ENCODE measurements at places on chromosomes 5 and 9. TPM values are rescaled to one million over a fixed set of nuclear protein-coding genes. Genes with fewer than 3 reads are reported as not detected.

The SLC6A3 gene
- total RNA-seq, result not detected

The RAI14 gene
- total RNA-seq, result 1.0 TPM

The TRPM3 gene
- total RNA-seq, result not detected

The PCDHGA9 gene
- not detected for total RNA-seq

The ZDHHC12 gene
- 81.5 TPM for total RNA-seq

The GLRX gene
- total RNA-seq, result 71.6 TPM

The MSX2 gene
- total RNA-seq, result not detected

The FSTL4 gene
- total RNA-seq, result not detected

The TNIP1 gene
- 188 TPM for total RNA-seq

Measured in activated CD4-positive, alpha-beta memory T cell treated with anti-CD3 and anti-CD28 coated beads, Interleukin-2, amount 10 ng/mL, durations not matched to agents 7 days and 5 days (primary cell).